ENCODE measurements at places on chromosomes 1 and 21.
A peak's percentile ranks its signal among the peaks of the same experiment; 100 is the strongest.

DNA sequence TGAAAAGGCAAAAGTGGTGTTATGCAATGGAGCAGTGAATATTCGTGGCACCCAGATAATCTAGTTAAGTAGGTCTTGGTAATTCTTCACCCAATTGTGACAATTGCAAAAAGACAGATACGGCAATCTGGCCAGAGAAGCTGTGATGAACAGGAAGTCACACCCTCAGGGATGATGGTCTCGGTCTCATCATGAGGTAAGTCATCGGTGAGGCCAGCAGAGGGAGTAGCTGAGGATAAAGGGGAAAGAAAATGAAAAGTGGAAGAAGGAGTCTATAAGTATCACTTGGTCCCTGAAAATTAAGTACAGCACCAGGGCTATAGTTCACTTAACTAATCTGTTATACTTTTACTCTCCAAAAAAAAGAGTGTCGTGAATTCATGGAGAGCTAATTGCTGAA lies 258.8 kb upstream of the NCAM2 start:
- DNase-seq, result no peak

DNA sequence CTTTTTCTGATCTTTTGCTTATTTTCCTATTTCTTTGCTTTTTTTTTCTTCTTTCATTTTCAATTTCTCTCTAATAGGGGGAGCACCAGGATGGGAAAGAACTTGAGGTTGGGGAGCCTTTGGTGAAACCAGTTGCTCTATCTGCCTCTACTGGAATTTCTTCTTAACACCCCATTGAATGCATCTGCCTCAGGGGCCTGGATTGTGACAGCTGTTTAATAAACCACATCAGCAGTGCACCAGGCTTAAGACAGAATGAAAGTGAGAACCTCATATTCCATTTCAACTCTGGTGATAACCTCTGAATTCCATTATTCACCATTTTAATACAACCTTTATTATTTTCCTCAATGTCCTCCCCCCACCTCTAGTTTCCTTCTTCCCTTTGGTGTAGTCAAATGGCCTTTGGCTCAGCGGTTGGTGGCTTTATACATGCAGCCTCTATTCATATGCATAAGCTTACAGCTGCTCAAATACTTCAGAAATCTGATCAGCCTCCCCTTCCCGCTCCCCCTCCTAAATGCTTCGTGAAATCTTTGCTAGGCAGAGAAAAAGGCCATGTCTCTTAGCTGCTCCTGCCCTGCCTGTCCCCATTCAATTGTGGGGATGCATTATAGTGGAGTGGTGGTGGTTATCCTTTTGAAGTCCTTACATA lies 537.3 kb upstream of the PLXNA2 start:
- no peak for DNase-seq

- DNase-seq, result no peak
Measured at GRCh38 chr1:218813237-218813636, 360.4 kb upstream of the LYPLAL1 start.

DNA sequence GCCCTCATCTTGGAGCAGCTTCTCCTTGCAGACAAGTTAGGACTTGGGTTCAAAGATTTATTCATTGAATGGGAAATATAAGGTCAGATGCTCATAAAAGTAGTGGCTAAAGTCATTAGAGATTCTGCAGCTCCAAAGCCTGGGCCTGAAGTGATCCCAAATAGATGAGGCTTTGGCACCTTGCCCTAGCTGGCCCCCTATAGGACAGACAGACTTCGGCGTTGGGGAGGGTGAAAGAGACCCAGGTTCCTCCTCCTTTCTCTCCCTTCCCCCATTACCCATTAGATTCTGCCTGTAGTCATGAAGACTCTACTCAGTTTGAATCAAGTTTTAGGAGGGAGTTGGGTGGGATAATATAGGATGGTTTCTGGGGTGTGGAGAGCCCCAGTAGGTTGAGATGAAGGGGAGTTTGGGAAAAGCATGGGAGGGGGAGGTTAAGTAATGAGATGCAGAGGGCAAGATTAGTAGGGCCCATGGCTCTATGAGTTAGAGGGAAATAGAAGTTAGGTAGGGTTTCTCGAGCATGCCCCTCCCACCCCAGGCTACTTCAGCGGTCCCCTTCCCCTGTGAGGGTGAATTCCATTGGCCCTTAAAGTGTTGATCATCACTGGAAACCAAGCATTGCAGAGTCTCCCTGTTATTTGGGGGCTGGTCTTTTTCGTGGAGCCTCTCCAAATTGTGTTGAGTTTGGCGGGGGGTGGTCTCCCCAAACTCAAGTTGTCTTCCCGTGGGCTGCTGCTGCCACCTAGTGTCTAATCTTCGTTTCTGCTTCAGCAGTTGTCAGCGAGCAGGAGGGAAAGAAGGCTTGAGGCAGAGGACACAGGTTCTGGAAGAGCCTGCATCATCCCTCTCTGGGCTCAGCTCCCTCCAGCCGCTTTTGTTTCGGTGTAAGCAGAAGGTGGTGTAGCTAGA lies 2.1 kb upstream of the AHDC1 start:
- DNase-seq, result peak; percentile 41

GRCh38 chr1:24805534-24806301 lies 60.5 kb downstream of the CLIC4 start:
- no peak for DNase-seq

Data from stimulated activated CD4-positive, alpha-beta T cell treated with anti-CD3 and anti-CD28 coated beads, Interleukin-15, amount 100 ng/mL, for 1 hour (primary cell).